ENCODE measurements at places on chromosomes 6 and 20. TPM values are rescaled to one million over a fixed set of nuclear protein-coding genes. Genes with fewer than 3 reads are reported as not detected.
A peak's percentile ranks its signal among the peaks of the same experiment; 100 is the strongest.

- DNase-seq, result no peak
These were observed 20.5 kb upstream of the KIAA1586 start for GRCh38 chr6:57026001-57026400.

- DNase-seq, result peak; percentile 65
These were observed 5.2 kb upstream of the C20orf203 start for GRCh38 chr20:32678948-32679347.

GRCh38 chr20:17642404-17643269 lies 39.4 kb downstream of the RRBP1 start:
- no peak for DNase-seq

GRCh38 chr6:6177754-6178153 lies 142.7 kb downstream of the F13A1 start:
- no peak for DNase-seq

- no peak for DNase-seq
These were observed 140.4 kb downstream of the C6orf58 start for GRCh38 chr6:127717384-127717783.

DNA sequence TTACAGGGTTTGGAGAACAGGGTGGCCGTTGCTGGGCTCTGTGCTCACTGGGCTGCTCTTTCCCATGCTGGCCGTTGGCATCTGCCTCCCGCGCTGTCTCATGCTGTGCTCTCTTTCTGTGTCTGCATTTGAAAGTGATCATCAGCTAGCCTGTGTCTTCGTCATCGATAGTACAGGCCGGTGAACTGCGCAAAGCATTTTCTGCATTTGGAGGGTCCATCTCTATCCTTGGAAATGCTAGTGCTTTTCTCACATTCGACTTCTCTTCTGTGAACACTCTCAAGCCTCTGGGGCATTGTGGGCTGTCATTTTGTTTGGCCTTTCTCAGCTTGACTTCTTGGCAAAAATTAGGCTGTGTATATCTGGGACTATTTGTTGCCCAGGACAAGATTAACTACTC lies 6.8 kb upstream of the SNHG17 start:
- no peak for DNase-seq

- no peak for DNase-seq
These were observed 2.9 kb upstream of the MDFI start for GRCh38 chr6:41635365-41635764.

DNA sequence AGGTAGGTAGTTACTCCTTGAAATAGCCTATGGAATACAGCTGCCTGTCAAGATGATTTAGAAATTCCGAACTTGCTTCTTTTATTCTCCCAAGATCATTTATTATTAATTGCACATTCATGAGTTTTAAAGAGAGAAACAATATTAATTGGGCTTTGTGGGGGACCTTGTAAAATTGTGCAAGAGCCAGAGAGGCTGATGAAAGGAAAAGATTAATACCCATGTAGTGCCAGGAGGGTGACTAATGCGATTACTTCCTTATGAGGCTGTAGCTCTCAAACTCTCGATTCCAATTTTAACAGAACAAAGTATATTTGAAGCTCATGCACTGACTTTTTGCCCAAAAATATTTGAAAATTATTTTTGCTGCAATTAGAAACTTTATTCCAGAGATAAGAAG lies 423.8 kb upstream of the ID4 start:
- DNase-seq, result no peak

DNA sequence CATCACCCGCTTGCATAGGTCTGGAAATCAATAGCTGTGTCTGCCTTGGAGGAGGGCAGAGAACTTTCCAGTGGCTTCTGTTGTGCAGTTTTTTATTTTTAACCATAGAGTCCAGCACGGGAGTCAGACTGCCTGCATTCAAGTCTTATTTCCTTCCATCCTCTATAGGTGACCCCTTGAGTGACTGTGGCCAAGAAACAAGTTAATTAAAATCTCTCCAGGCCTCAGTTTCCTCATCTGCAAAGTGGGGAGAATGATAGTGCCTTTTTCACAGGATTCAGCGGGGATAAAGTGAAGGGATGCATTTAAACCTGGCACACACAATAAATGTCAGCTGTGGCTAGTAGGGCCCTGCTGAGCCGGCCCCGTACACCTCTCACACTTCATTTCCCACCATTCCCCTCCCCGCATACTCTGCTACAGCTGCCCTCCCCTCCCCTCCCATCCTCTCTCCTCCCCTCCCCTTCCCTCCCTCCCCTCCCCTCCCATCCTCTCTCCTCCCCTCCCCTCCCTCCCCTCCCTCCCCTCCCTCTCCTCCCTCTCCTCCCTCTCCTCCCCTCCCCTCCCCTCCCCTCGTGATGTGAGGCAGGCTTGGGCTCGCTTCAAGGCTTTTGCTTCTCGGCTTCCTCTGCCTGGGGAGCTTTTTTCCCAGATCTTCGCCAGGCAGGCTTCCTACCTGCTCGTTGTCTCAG lies 150.5 kb downstream of the TFAP2C start:
- no peak for DNase-seq

- DNase-seq, result no peak
These were observed 559.6 kb downstream of the RFPL4B start for GRCh38 chr6:112906726-112907125.

SIRPB2 gene
- total RNA-seq, result 1.7 TPM

RCAN2 gene
- 236 TPM for total RNA-seq

ETV7 gene
- total RNA-seq, result 0.32 TPM

C2 gene
- total RNA-seq, result 0.69 TPM

All from heart left ventricle (tissue), 16 donors.